T-helper 22 cell (primary cell): ENCODE measurements at places on chromosomes 1 and 21.

DNA sequence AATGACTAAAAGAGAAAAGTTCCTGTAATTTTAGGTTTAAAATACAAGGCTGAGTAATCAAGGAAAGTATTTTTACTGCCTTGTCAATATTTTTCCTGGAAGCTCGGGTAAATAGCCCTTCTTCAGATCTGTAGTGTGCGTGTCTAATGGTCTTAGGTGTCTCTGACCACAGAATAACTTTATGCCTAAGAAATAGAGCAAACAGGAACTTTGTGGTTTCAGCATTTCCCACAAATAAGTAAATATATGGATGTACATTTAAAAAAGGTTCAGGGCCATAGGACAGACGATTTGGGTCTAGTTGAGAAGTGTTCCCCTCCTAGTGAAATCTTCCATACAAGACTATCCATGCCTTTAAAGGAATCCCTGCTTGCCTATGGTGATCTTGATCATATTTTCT, 107.0 kb downstream of the ZC3H11B start:
- DNase-seq = no peak

- DNase-seq = no peak
Measured at GRCh38 chr1:204683284-204684205, 2.0 kb downstream of the LRRN2 start.

DNA sequence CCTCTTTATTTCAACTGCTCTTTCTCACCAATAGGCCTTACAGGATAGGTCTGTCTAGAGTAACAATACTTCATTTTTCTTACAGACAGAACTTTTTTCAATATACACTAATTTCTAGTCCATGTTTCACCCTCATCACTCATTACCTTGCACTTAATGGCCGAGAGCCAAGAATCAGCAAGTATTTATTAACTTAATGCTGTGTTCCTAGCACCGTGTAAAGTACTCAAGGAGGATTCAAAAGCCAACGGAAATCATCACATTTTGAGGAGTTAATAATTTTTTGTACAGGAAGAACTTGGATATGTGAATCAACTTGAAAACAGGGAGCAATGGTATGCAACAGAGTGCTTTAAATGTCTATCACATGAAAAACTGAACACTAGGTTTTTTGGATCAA, 102.0 kb downstream of the PTPN14 start:
- DNase-seq = no peak

DNA sequence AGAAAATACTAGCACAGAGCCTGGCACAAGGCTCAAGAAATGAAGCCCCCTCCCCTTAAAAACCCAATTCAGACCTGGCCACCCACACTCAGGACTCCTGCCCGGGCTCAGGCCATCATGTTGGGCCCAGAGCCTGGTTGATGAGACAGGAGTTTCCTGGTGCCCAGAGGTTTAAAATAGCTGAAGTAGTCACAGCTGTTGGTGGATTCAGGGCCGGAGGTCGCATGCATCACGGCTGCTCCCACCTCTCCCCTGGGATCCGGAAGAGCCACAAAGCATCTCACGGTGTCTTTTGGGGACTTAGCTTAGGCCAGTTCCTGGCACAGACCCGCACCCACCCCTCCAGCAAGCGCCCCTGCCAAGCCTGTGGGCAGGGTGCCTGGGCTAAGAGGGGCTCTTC, 2.6 kb upstream of the PADI2 start:
- DNase-seq = no peak

GRCh38 chr1:63723602-63724001, 50.2 kb upstream of the ROR1 start:
- no peak for DNase-seq

DNA sequence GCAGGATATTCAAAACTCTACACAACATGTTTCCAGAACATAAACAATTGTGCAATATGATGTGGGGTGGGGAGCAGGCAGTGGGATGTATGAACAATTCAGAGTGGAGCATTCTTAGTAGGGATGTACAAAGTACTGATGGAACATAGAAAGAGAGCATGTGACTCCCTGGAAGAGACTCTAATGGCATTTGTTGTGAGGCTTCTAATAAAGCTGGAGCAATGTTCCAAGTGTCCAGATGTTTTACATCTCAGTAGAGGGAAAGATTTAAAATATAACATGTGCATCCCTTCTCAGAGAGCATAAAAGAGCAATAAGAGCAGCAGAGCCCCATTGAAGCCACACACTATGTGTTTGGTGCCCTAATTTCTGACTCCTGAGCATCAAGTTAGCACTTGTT, 116.5 kb downstream of the BRINP2 start:
- no peak for DNase-seq

GRCh38 chr1:110524311-110525248, 5.6 kb upstream of the KCNA10 start:
- DNase-seq = no peak

- DNase-seq = no peak
Measured at GRCh38 chr1:186050360-186050759, 316.2 kb downstream of the HMCN1 start.

DNA sequence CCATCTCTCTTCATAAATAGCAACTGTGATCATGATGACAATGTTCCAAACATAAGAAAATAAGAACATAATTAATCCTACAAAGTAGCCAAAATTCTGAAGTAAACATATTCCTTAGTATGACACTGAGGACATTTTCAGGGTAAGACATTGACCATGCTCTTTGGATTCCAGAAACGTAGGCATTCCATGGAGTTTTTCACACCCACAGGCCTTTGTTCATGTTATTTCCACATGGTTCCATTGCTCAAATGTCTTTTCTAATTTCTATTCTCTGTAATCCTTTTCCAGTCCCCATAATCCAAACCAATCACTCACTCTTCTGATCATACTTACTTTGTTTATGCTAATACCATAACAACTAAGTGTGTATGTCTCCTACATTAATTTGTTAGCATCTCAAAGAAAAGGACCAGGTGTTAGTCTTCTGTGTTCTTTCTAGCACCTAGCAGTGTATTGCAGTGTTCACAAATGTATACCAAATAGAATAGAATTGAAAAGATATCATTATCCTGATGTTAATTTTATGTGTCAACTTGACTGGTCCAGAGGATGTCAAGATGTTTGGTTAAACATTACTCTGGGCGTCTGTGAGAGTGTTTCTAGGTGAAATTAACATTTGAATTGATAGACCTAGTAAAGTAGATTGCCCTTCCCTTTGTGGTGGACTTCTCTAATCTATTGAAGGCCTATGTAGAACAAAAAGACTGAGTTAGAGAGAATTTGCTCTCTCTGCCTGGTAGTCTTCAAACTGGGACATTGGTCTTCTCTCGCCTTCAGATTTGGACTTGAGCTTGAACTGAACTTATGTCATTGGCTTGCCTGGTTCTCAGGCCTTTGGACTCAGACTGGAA, 516.6 kb downstream of the PTPRC start:
- no peak for DNase-seq

- DNase-seq = no peak
Measured at GRCh38 chr1:213720032-213720431, 267.7 kb upstream of the PROX1 start.

- no peak for DNase-seq
Measured at GRCh38 chr1:147541672-147542568, 619 bp downstream of the BCL9 start.

DNA sequence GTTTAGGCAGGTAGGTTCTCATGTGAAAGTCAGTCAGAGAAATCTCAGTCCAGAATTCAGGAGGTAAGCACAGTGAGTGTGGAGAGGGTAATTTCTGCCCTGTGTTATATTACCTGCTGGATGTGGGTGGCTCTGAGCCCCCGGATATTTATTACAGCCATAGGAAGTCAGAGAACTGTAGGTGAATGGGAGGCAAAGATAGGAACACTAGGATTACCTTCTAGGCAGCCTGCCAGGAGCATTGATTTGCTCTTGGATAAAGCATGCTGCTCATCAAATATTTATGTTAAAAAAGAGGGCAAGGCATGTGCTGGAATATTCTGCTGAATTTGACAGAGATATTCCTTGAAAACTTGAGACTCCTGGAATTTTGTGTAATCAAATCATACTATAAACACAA, 8.5 kb downstream of the GNG12 start:
- no peak for DNase-seq

DNA sequence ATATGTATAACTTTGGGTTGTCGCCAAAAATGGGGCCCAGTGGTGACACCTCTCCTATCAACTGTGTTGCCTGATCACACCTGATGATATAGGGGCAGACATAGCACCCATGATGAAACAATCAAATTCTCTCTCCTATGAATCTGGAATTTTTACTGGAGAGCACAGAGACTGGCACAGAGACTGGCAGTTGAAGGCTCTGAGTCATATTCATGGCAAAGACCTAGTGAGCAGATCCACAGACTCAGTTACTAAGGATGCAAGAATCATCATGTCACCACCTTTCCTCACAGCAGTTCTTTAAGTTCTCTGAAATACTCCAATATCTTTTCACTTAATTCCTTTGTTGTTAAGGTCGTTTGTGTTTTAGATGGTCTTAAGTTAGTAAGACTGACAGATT, 60.0 kb downstream of the APCS start:
- no peak for DNase-seq
